ENCODE measurements at places on chromosomes 5 and 9. TPM values are rescaled to one million over a fixed set of nuclear protein-coding genes. Genes with fewer than 3 reads are reported as not detected.

- peak overlapping the region; percentile 50 for H3K27ac ChIP-seq
- no peaks in the 10 kb centered on the region for H3K27me3 ChIP-seq
- peak overlapping the region; percentile 64 for H3K4me3 ChIP-seq
- peaks cover 7% of the 10 kb centered on the region for H3K36me3 ChIP-seq
Measured at GRCh38 chr9:137604345-137605086, 970 bp upstream of the ARRDC1 start.

DNA sequence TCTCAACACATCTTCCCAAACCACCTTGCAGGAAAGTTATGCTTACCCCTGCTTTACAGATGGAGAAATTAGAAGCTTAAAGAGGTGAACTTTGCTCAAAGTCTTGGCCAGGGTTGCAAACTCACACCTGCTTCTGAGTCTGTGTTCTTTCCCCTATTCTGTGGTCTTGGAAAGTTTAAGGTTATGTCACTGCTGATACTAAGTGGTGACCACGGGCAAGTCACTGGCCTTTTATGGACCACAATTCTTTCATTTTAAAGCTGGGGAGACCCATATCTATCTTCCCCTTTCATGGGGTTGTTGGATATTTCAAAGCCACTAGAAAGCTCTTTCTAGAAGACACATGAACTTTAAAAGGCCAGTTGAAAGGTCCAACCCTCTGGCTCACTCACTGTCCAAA is 95.4 kb upstream of the KLF4 start:
- no peak for DNase-seq
- no peak overlapping the region for H3K27ac ChIP-seq

DNA sequence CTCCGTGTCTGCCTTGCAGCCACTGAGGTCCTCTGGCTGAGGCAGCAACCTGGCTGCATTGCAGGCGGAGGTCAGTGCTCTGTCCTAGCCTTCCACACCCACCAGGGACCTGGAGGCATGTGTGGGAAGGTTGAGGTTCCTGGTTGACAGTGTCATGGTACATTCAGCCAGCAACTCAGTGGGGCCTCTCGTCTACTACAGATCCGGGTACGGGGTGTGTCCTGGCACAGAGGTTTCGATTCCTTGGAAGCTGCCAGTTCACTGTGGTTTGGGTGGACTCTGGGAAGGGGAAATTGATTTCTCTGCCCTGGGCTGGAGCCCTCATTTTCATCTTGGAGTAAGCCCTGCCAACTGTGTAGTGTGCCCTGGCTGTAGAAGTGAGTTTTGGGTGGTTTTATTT is 45.1 kb downstream of the PDE8B start:
- H3K27ac ChIP-seq: no peak overlapping the region
- no peak overlapping the region for H3K4me3 ChIP-seq
- no peak for DNase-seq

- no peak overlapping the region for H3K4me3 ChIP-seq
- H3K36me3 ChIP-seq: no peaks in the 10 kb centered on the region
- H3K27ac ChIP-seq: no peak overlapping the region
- H3K4me1 ChIP-seq: no peaks in the 10 kb centered on the region
- no peaks in the 10 kb centered on the region for H3K27me3 ChIP-seq
- DNase-seq: no peak
Measured at GRCh38 chr9:103243553-103243952, 248.4 kb downstream of the CYLC2 start.

GRCh38 chr5:131384616-131385214 is 120.9 kb downstream of the CDC42SE2 start:
- no peak overlapping the region for H3K4me3 ChIP-seq
- H3K36me3 ChIP-seq: peaks cover 36% of the 10 kb centered on the region
- H3K27ac ChIP-seq: no peak overlapping the region
- no peak for DNase-seq
- no peaks in the 10 kb centered on the region for H3K4me1 ChIP-seq

DNA sequence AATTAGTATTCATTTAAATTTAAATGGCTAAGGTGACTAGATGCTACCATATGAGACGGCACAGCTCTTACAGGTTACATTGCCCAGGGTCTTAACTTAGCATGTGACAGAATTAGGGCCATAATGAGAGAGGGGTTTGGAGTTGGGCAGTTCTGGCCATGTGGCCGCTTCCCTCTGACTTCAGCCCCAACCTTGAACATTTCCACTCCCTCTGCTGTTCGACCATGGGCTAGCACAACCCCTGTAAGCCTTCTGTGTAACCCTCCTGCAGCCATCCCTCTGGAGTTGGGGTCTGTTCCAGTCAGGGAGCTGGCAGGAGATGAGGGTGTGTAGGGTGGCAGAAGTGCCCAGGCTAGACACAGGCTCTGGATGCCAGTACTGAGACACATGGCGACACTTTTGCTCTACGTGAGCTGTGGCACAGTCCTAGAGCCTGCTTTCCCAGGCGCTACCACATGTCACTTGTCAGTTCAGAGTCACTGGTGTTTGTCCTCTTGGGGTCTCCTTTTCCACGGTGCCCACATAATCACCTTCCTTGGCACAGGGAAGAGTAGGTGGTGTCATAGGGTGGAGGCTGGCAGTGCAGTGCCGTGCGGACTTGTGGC is 128.7 kb upstream of the PITX1 start:
- H3K4me3 ChIP-seq: no peak overlapping the region
- H3K4me1 ChIP-seq: no peaks in the 10 kb centered on the region

- H3K27ac ChIP-seq: no peak overlapping the region
- H3K36me3 ChIP-seq: no peaks in the 10 kb centered on the region
- DNase-seq: no peak
- no peak overlapping the region for H3K4me3 ChIP-seq
- no peaks in the 10 kb centered on the region for H3K27me3 ChIP-seq
- H3K4me1 ChIP-seq: no peaks in the 10 kb centered on the region
Measured at GRCh38 chr9:101977614-101978210, 239.3 kb upstream of the GRIN3A start.

- H3K27me3 ChIP-seq: no peaks in the 10 kb centered on the region
- no peak overlapping the region for H3K4me3 ChIP-seq
- peaks cover 6% of the 10 kb centered on the region for H3K4me1 ChIP-seq
Measured at GRCh38 chr9:127418037-127418471, 6.1 kb upstream of the ZNF79 start.

GRCh38 chr9:34989946-34990635 is 546 bp downstream of the DNAJB5 start:
- peak overlapping the region; percentile 67 for H3K4me3 ChIP-seq
- H3K4me1 ChIP-seq: peaks cover 7% of the 10 kb centered on the region
- DNase-seq: peak; percentile 71

DNA sequence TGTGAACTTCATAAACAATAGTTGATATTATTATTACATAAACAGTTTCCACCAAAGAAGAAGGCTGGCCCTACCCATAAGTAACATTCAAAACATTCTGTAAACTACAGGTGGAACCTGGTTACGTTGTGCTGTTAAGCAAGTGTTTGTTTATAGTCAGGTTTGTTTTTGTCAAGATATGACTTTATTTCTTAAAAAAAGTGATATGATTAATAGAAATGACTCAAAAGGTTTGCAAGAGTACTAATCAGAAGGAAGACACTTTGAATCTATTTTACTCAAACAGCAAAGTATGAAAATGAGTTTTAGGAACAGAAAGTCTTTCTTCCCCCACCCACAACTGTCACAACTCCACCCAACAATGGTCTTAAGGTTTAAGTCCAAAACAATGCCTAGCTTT is 220.8 kb downstream of the PLK2 start:
- H3K27me3 ChIP-seq: no peaks in the 10 kb centered on the region
- no peak overlapping the region for H3K4me3 ChIP-seq
- no peak for DNase-seq
- H3K4me1 ChIP-seq: no peaks in the 10 kb centered on the region

- H3K4me1 ChIP-seq: peaks cover 20% of the 10 kb centered on the region
- H3K27me3 ChIP-seq: no peaks in the 10 kb centered on the region
- no peaks in the 10 kb centered on the region for H3K36me3 ChIP-seq
- peak; percentile 55 for DNase-seq
- no peak overlapping the region for H3K27ac ChIP-seq
Measured at GRCh38 chr5:151128817-151129216, 28.8 kb downstream of the ANXA6 start.

DNA sequence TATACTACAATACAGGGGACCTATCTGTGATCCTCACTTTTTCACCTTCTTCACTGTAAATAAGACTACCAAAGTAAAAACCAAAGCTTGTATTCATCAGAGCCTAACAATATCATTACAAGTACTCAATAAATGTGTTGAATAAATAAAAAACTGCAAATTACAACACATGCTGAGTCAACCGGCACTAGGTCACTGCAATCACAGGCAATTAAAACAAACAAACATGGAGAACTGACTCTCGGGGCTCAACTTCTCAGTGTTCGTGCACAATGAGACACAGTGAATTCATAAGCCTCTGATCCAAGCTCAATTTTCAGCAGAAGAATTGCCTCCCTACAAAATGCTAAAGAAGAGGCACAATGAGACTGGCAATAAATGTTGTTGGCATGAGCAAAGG is 69.2 kb downstream of the CDK5RAP2 start:
- H3K4me3 ChIP-seq: no peak overlapping the region
- no peak for DNase-seq
- no peaks in the 10 kb centered on the region for H3K27me3 ChIP-seq

GRCh38 chr5:89604342-89604741 is 721.4 kb upstream of the MEF2C start:
- no peaks in the 10 kb centered on the region for H3K36me3 ChIP-seq
- DNase-seq: no peak
- H3K27ac ChIP-seq: no peak overlapping the region
- H3K4me1 ChIP-seq: no peaks in the 10 kb centered on the region

GRCh38 chr5:140186267-140186671 is 11.3 kb downstream of the CYSTM1 start:
- no peaks in the 10 kb centered on the region for H3K27me3 ChIP-seq
- DNase-seq: no peak
- H3K4me1 ChIP-seq: no peaks in the 10 kb centered on the region
- H3K4me3 ChIP-seq: no peak overlapping the region
- no peak overlapping the region for H3K27ac ChIP-seq

GRCh38 chr5:141850786-141851185 is 27.4 kb downstream of the PCDH1 start:
- H3K27me3 ChIP-seq: no peaks in the 10 kb centered on the region
- H3K27ac ChIP-seq: peak overlapping the region; percentile 99
- H3K4me1 ChIP-seq: peaks cover 23% of the 10 kb centered on the region
- no peaks in the 10 kb centered on the region for H3K36me3 ChIP-seq

KIF20A gene
- 3.1 TPM for total RNA-seq

CCDC187 gene
- total RNA-seq: 1.0 TPM

UBAP1 gene
- 40.2 TPM for total RNA-seq

PROP1 gene
- not detected for total RNA-seq

SNX24 gene
- 26.4 TPM for total RNA-seq

CNTLN gene
- 10.2 TPM for total RNA-seq

MARVELD2 gene
- 67.3 TPM for total RNA-seq

TMOD1 gene
- total RNA-seq: 2.6 TPM

ZCCHC9 gene
- total RNA-seq: 24.7 TPM

CDH12 gene
- not detected for total RNA-seq

SMIM33 gene
- 1.2 TPM for total RNA-seq

PCDHB4 gene
- 0.80 TPM for total RNA-seq
